ENCODE measurements at places on chromosomes 7 and 10.

GRCh38 chr7:20507157-20507556, 108.3 kb upstream of the ABCB5 start:
- no peak for DNase-seq

GRCh38 chr7:51069411-51070083, 247.1 kb downstream of the COBL start:
- DNase-seq = no peak

- DNase-seq = no peak
These were observed 1004.0 kb upstream of the C7orf33 start for GRCh38 chr7:147586526-147586925.

GRCh38 chr7:106114716-106115383, 2.7 kb upstream of the SYPL1 start:
- no peak for DNase-seq

- DNase-seq = no peak
These were observed 157.9 kb upstream of the GRB10 start for GRCh38 chr7:50940621-50941020.

- DNase-seq = no peak
These were observed 5.5 kb upstream of the ELOVL3 start for GRCh38 chr10:102220612-102221011.

GRCh38 chr7:18829858-18830285, 287.6 kb downstream of the TWIST1 start:
- DNase-seq = no peak

DNA sequence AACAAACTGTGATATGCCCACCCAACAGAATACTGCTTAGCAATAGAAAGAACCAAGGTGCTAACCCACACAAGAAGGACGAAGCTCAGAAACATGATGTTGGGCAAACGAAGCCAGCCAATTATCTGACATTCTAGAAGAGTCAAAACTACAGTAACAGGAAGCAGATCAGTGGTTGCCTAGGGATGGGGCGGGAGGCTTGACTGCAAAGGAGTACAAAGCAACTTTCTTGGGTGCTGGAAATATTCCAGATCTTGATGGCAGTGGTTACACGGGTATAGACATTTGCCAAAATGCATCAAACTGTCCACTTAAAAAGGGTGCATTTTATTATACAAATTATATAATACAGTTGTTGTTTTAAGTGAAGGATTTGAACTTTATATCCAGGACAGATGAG, 41.1 kb upstream of the RET start:
- DNase-seq = no peak

- no peak for DNase-seq
These were observed 22.5 kb downstream of the CTBP2 start for GRCh38 chr10:125137601-125138438.

- no peak for DNase-seq
These were observed 10.6 kb upstream of the TOMM7 start for GRCh38 chr7:22833113-22833855.

GRCh38 chr7:111933609-111934008, 272.6 kb downstream of the DOCK4 start:
- DNase-seq = no peak

GRCh38 chr10:80144067-80144695, 11.7 kb downstream of the PLAC9 start:
- no peak for DNase-seq

DNA sequence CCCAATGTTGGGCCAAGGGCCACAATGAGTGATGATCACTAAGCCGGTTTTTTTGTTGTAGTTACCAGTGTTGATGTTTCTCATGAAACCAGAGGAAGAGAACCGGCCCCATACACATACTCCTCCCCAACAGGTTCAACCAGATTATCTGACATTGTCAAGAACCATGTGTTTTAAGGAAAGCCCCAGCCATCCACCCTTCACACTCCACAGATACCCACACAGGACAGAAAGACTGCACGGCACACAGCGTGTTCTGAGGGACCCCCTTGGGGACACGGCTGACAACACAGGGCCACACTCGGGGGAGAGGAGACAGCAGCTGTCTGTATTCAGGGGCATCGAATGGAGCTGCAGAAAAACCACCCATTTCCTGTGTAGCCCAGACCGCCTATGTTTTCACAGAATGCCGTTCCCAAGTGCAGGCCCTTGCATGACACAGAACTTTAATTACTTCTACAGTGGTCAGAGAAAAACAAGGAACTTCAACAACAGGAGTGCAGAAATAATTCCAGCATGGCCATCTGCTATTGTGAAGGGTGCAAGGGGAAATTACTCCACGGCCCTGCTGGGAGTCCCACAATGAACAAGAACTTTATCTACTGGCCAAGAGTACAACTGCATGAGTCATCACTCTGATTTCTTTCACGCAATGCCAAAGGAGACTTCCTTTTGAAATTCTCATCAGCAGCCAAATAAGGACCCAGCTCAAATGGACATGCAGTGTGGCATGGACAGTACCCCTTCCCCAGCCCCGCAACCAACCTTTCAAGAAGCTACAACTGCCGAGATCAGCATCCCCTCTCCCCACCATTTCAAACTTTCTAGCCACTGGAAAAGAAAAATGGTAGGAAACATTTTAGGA, 2.3 kb downstream of the KLF6 start:
- no peak for DNase-seq

DNA sequence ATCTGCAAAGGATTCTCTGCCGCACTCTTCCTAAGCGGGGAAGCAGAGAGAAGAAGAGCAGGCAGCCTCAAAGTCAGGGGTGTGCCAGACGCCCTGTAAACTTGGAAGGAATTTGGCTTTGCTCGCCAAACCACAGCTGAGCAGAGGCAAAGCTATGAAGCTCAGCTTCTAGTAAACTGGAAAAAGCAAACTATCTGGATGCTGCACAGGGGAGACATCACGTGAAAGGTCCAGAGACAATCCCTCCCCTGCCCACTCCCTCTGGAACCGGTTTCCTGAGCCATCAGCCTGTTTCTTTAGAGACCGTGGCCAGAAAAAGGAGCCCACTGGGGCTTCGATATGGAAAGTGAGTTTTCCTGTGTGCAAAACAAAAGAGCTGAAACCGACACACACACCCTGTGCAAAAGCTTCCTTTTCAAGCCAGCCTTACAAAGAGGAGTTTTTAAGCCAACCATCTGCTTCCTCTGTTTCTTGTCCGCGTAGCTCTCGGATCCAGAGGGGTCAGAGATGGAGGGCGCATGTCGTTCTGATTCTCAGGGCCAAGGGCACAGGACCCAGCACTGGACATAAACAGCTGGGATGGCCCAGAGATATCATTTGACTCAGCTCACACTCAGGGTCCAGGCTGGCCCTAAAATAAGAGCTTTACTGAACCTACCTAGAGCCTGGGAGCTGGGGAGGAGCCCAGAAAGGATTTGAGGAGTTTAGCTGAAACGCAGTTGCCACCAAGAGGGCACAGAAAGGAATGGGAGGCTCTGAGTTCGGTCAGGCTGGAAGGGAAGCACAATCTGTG, 58.2 kb upstream of the DNAAF5 start:
- no peak for DNase-seq

DNA sequence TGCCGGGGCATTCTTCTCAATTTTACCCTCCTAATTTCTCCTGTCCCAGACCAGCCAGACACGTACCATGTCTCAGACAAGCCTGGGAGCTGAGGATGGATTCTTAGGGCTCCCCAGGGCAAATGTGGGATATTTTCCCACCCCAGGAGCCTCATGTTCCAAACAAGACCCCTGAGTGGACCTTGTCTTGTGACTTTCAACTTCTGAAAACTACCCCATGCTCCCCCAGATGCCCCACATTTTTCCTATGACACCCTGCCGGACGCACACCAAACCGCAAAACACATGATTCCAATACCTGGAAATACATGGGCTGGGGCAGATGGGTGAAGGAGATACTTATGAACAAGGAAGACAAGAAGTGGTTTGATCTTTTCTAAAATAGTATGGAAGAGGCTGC, 874 bp downstream of the GIMAP5 start:
- no peak for DNase-seq

- no peak for DNase-seq
These were observed 18.1 kb downstream of the LSM8 start for GRCh38 chr7:118202061-118202460.

Measured in HEK293T (cell line).